ENCODE measurements at places on chromosomes 3 and 15.

DNA sequence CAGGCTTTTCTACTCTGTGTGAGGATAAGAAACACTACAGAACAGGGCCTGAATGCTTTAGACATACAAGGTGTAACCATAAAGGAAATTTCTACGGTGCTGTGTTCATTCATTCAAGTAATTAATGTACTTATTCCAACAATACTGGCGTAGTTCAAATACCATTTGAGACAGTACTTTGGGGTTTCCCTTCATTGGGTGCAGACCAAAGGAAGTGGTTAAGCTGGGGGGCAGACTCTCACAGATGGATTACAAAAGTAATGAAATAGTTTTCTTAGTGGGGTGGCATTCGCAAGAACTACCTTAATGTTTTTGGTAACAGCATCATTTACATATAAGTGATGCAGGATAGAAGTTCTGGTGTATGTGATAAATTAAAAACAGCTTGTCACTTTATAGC, 65.9 kb downstream of the BTD start:
- no peak for DNase-seq

DNA sequence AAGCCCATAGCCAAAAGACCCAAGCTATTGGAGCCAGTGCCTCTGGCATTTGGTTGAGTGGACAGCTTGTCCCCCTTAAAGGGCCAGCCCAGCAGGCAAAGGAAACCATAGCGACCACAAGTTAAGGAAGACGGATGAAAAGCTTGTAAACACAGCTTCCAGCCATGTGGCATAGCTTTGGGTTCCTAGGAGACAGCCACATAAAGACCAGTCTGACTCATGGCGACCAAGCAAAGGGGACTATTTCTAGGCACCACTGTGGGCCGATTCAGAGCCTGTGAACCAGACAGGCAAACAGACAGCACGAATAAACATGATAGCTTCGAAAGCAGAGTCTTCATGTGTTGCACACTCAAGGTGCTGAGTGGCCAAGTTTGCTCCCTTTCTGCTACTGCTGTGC, 30.5 kb upstream of the SRGAP3 start:
- DNase-seq: no peak

DNA sequence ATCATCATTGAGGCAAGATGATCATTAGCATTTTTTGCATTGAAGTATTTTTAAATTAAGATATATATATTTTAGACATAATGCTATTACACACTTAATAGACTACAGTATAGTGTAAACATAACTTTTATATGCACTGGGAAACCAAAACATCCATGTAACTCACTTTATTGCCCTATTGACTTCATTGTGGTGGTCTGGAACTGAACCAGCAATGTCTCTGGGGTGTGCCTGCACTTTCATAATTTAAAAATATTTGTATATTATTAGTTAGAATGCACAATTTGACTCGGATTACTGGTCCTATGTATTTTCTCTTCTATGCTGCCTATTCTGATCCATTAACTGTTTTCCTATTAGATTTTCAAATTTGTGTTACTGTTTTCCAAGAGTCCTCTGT, 109.1 kb upstream of the SPATA12 start:
- DNase-seq: no peak

DNA sequence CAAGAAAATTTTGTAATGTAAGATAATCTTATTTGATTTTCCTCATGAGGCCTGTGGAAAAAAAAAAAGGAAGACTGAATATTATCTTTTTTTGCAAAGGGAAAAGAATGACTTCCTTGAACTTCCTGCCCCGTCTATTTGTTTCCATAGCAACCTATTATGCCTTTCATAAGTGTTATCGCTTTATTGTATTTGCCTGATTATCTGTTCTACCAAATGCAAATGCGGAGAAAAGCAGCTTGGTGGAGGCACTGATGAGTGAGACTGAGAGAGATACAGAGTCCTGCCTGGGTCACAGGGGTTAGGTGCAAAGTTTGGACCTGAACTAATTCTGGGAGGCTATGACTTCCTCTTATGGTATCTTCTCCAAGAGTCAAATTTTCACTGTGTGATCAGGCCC, 334.0 kb upstream of the KCNMB2 start:
- DNase-seq: no peak

GRCh38 chr3:22895671-22896070, 307.5 kb upstream of the UBE2E2 start:
- no peak for DNase-seq

DNA sequence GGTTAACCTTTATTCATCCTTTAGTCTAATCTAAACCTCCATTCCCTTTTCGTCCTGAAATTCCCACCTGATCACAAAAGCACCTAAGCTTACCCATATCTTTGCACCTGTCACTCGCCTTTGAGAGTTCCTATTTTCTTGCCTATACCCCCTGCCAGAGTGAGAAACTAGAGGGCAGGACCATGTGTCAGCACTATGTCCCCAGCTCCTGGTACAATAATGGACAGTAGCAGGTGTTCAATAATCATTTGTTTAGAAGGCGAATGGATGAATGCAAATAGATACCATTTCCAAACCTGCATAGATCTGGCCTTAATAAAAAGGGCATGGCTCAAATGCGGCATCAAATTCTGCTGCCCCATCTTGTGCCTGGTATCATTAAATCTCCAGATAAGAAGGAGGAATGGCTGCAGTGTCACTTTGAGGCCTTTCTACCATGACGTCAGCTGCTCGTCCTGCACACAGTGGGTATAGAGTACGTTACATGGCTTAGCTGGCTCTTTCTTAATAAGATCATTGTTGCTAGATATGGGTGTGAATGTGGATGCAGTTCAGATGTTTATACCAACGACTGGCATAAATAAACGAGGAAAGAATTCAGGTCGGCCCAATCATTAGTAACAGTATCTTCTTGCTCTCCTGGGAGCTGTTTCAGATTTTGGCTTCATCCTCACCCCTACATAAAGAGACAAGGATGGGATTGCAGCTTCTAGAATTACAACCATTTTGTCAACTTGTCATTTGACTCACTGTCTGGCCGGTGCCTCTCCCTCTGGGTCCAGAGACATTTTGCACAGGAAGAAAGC, 148.7 kb downstream of the RORA start:
- DNase-seq: no peak

DNA sequence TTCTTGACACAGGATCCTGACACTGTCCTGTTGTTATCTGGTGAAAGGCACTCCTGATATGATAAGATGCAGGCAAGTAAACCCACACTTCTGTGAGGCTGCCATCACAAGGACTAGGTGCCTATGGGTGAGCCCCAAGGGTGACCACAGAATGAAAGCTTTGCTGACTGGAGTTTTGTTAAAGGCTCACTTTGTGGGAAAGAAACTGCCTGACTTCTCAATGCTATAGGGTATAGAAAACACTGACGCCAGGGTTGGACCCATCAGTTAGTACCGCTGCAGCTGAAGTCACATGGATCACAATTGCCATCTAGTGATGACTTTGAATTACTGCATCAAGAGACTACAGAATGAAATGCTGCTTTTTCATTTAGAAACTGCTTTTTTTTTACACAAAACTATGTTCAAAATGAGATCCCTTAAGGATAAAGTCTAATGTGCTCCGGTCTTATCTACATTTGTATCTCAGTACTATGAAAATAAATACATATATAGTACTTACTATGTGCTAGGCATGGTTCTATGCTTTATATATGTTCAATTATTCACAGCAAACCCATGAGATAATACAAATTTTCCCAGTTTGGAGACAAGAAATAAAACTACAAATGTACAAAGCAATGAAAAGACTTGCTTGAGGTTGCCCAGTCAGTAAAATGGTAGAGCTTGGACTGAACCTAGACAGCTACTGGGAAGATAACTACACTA, 64.2 kb upstream of the CMSS1 start:
- DNase-seq: no peak

DNA sequence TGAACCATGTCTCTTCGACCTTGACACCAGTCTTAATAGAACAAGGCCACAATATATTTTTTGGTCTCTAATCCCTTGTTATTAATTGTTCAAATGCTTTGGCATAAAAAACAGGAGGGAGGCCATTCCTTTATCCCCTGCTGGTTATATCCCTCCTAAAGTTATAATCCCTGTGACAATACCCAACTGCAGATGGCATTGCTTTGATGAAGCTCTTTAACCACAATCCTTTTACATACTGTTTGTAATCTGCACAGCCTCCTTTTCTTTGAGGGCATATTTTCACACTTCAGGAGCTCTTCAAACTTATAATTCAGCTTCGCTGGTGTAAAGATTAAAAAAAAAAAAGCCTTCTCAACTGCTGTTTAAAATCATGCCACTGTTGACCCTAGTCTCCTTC, 919.0 kb downstream of the EPHA3 start:
- DNase-seq: no peak

- DNase-seq: no peak
Measured at GRCh38 chr15:64493641-64494040, 33.3 kb downstream of the ZNF609 start.

DNA sequence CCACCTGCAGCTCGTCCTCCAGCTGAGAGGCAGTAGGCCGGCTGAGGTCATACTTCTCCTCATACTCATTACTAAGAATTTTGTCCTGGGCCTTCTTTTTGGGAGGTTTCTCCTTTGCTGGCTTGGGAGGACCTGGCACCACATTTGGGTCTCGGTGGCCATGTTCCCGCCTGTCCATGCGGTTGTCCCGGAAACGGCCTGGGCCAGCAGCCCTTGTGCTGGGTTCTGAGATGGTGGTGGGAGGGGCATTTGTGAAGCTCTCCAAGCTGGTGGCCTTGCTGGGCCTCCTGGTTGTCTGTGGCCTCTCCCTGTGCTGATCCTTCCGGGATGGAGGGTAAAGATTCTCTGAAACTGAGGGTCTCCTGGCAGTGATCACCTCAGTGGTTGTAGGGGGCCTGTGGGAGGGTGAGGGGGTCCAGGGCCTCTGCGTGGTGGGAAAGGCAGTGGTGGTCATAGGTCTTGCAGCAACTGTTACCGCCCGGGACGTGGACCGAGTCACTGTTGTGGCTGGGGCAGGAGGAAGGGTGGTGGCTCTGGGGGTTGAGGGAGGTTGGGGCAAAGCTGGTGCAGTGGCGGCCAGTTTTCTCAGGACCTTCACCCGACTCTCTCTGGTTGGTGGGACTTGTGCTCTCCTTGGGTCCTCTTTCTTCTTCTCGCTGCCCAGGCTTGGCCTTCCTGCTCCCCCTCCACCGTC, 2.5 kb downstream of the CCDC80 start:
- no peak for DNase-seq

- no peak for DNase-seq
Measured at GRCh38 chr15:38642689-38643270, 78.2 kb upstream of the RASGRP1 start.

GRCh38 chr15:79657722-79658121, 225.6 kb downstream of the MINAR1 start:
- no peak for DNase-seq

DNA sequence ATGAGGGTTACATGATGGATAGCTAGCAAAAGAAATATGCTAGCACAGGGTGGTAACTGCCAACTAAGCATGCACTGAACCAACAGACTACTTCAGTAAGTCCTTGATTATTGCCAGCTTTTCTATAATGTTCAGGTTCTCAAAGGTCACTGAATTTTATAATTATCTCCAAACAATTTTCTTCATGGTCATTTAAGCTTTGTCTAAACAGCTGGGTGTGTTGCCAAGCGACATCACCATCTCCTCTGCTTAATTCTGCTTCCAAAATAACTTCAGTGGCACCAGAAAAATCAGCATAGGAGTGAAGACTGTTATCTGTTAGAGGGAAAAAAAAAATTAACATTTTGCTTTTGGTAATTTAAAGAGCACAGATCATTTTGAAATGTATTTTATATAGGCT, 54.6 kb upstream of the TOP2B start:
- DNase-seq: no peak

DNA sequence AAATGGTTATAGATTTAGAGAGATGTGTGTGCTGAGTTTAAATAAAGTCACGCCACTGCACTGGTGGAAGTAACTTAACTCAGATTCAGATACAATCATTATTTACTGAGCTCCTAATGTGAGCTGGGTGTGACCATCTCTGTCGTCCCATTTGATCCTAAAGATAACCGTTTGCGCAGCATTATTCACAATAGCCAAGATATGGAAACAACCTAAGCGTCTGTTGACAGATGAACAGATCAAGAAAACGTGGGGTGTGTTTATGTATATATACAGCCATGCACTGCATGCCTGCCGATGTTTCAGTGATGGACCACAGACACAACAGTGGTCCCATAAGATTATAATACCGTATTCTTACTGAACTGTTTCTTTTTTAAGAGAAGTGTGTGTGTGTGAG, 71.2 kb downstream of the TAMM41 start:
- DNase-seq: no peak

DNA sequence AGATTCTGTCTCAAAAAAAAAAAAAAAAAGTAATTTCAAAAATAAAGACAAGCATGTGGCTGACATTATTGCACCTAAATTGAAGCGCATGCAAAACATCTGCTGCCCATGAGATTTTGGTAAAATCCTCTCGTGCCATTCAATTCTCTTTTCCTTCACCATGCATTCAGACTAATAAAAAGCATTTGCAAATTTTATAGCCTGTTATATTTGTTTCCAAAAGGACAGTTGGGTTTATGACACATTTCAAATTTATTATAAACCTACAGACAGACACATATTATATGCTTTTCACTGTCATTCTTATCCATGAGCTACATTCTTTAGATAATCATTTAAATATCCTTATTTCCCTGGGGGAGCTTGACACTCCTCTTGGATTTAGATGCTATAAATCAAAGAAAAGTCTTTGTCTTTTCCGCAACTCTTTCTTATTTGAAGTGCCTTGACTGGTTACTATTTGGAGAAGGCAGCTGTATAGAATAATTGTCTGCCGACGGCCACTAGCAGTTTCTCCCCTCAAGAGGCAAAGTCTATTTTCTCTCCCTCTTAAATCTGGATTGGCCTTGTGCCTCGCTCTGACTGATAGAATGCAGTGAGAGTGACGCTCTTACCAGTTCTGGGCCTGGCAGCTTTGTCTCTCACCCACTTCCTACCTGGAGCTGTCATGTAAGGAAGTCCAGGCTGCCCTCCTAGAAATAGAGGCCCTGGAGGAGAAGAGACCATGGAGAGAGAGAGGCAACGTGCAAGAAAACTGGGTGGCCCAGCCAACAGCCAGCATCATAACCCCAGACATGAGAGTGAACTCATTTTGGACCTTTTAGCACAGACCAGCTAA, 6.8 kb upstream of the LRIG1 start:
- no peak for DNase-seq

GRCh38 chr3:154850921-154851320, 229.2 kb upstream of the MME start:
- no peak for DNase-seq

DNA sequence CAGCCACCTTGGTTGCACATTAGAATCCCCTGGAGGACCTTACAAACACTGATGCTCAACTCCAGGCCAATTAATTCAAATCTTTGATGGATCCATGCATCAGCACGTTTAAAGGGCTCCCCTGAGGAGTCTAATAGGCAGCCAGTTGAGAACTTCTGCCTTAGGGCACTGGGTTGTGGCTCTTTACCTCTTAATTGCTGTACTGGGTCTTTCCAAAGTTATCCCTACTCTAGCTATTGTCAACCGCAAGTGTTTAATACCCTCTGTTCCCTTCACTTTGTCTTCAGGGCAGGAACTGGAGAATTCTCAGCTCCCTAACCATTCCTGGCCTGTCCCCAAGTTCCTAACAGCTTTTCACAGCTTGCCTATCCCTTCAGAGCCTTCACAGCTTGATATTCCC, 15.0 kb upstream of the FAM174B start:
- no peak for DNase-seq
